HS-5 (cell line): ENCODE measurements at places on chromosomes 5 and 9.

DNA sequence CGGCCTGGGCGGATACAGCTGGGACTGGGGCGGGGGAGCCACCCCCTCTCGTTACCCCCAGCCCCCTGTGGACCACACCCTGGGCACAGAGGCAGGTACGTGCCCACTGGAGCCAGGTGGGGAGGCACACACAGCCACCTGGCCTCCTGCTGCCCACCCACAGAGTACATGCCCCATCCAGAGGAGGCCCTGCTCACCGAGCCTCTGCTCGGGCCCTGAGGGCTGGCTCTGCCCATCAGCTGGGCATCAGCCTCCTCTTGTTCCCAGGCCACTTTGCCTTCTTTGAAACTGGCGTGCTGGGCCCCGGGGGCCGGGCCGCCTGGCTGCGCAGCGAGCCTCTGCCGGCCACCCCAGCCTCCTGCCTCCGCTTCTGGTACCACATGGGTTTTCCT lies 6.3 kb downstream of the MAMDC4 start:
- no peak for DNase-seq

- DNase-seq, result no peak
These were observed 5.5 kb upstream of the TNFSF15 start for GRCh38 chr9:114811301-114811700.

DNA sequence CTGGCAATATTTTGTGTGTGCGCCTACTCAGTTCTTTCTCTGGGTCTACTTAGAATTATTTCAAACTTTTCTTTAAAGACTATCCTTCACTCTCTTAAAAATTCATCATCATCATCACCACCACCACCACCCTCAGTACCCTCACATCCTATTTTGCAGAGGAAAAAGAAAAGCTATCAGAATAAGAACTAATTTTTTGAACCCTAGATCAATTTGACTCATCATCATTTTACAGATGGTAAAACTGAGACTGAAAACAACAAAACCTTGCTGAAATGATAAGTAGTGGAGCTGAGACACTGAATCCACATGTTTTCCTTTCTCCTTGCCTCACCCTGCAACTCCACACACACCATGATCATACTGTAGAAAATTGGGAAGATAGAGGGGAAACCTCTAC lies 119.3 kb downstream of the SSBP2 start:
- no peak for DNase-seq

DNA sequence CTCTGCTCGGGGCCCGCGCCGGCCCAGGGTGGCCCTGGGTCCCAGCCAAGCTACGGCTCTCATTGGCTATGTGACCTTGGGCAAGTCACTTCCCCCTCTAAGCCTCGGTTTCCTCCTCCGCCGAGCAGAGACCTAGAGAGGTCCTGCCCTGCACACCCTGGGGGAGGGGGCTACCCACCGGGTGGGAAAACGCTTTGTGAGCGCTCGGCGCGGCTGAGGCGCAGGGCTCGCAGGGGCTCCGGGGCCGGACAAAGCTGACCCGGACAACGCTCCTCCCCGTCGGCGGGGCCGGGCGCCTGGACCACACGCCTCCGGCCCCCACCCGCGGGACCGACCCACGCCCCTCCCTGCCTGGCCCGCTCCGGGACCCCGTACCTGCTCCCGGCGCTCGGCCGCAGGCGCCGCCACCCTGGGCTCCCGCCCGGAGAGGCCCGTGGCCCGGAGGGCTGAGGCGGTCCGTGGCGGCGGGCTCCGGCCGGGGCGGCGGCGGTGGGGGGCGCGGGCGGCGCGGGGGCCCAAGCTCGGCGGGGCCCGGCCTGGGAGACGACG lies 85.7 kb upstream of the MELK start:
- DNase-seq, result no peak

- no peak for DNase-seq
These were observed 9.7 kb upstream of the SNX24 start for GRCh38 chr5:122835681-122836080.

GRCh38 chr9:121895358-121895757 lies 197.8 kb downstream of the TTLL11 start:
- DNase-seq, result no peak

GRCh38 chr5:61394078-61394704 lies 62.1 kb downstream of the ZSWIM6 start:
- DNase-seq, result peak; percentile 20

DNA sequence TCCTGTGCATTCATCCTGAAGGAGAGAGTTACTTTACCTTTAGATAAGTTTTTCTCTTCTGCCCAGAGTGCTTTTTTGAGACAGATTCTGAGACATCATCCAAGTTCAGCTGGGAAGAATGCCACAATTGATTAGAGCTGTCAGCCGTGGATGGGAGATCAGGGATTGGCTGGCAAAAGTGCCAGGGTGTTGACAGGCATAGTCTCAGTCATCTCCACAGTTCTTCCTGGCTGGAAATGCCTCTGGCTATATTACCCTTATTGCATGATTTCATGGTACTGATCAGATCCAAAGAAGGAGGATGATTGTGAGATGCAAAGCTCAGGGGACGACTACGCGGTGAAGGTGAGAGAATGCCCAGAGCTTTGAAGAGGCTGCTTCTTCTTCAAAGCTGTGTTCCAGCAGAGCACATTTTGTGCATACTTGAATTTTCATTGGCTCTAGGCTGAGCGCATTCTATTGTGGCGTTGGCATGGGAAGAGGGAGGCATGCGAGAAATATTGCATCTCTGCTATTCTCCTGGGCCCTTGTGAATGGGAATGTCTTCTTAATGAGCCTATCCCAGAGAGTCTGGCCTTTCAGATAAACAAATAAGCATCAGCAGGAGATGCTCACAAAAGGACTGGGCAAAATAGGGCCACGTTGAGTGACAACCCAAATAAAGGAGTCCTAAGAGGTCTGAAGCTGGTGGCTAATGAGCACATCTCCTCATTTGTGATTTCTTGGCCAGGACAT lies 82.1 kb downstream of the GRIA1 start:
- DNase-seq, result no peak

- no peak for DNase-seq
These were observed 148.8 kb downstream of the RGS3 start for GRCh38 chr9:113612216-113612747.

DNA sequence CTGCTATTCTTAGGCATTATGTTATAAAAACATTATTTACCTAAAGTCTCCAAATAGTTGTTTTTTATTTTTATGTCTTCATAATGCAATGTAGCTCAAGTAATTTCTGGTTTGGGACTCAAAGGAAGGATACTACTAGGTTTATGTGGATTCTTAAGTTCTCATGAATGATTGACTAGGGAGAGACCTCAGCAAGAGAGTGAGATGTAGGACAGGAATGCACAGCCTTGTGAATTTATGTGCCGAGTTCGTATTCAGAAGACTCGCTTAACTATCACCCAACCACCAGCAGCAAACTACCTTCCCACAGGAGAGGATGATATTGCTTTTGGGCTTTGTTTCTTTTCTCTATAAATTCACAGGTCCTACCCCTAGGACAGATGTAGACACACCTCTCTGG lies 282.9 kb downstream of the ARHGEF28 start:
- DNase-seq, result no peak

DNA sequence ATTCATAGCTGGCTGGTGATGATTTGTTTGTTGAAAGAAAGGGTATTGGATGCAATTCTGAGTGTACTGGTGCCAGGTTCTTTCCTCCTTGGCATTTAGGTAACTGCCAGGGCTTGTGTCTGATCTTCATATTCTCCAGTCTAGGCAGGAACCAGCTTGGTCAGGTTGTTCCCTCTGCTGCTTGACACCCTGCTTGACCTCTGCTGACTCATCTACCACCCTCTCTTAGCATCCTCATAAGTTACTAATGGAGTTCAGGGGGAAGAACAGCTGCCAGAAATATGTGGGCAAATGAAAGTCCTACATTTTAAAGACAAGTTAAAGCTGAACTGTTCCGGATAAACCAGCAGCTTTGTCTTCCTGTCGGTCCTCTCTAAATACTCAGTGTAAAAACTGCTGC lies 116.1 kb upstream of the TNC start:
- DNase-seq, result peak; percentile 78

- no peak for DNase-seq
These were observed 35.3 kb downstream of the EQTN start for GRCh38 chr9:27261517-27262211.

DNA sequence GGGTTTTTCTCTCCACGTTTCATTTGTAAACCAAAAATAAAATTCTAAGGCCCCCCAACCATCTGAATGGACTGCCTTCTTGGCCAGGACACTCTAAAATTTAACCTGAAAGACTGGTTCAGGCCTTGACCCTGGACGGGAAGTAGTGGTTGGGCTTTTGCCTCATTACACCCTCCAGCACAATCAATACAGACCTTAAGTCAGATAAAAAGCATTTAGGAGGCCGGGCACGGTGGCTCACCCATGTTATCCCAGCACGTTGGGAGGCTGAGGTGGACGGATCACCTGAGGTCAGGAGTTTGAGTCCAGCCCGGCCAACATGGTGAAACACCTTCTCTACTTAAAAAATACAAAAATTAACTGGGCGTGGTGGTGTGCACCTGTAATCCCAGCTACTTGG lies 91.6 kb upstream of the PPP1R26 start:
- no peak for DNase-seq

- DNase-seq, result no peak
These were observed 9.9 kb upstream of the TRIM36 start for GRCh38 chr5:115179394-115180164.

DNA sequence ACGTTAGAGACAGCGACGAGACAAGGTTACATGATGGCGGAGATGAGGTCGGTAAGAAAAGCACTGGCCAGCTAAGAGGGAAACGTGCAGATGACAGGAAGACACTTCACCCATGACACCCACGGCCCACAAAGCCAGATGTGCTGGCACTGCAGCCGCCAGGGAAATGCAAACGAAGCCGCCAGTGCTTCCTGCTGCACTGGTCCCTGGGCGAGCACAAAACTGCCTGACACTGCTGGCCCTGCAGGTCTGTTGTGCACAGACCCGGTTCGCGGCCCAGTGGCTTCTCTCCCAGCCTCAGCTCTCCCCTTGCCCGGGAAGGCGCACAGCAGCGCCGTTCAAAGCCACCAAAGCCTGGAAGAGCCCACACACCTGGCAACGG lies 20.3 kb downstream of the QSOX2 start:
- DNase-seq, result no peak

- no peak for DNase-seq
These were observed 28.1 kb downstream of the SLIT3 start for GRCh38 chr5:169272731-169273427.

GRCh38 chr5:17218353-17219005 lies 1.0 kb downstream of the BASP1 start:
- DNase-seq, result no peak

- DNase-seq, result no peak
These were observed 526.0 kb downstream of the ZNF608 start for GRCh38 chr5:124220418-124220817.
